Adrenal gland (tissue), 19 donors: ENCODE measurements at places on chromosomes 1 and 21. TPM values are rescaled to one million over a fixed set of nuclear protein-coding genes. Genes with fewer than 3 reads are reported as not detected.

GRCh38 chr1:5493851-5494311, 498.3 kb downstream of the NPHP4 start:
- no peak for DNase-seq
- no peaks in the 10 kb centered on the region for H3K36me3 ChIP-seq
- no peaks in the 10 kb centered on the region for H3K4me1 ChIP-seq
- H3K27ac ChIP-seq = no peak overlapping the region
- H3K27me3 ChIP-seq = peaks cover 5% of the 10 kb centered on the region

DNA sequence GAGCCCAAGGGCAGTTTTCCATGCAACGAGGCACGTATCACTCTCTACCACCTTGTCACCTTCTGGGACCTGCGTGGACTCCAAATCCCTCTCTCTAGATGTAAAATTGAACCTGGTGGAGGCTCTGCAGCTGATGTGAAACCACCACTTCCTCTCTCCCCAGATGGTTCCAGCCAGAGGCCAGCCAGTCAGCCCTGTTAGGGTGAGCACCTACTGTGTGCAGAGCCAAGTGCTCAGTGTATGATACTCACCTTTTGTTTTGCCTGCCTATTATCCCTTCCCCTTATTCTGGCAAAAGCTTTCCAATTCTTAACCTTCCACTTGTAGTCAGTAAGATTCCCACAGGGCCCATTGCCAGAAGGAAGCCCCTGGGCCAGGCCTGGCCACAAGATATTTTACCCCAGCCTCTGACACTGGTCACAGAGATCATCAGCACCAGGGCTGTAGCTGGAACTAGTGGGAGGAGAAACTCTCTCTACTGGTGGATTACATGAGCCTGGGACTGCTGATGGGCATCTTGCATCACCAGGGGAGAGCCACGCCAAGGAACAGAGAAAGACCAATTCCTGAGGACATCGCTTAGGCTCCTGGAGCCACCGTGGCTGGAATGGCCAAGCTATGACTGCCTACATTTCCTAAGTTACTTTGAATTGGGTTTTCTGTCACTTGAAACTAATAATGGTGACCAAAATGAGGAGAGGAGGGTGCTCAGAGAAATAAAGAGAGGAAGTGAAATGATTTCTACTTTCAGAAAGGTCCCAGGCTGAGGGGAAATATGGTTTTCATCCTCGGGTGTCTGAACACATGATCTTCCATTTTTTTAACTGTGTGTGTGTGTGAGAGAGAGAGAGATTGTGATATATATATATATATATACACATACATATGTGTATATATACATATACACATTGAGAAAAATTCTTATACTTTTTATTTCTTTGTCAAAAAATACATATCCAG, 26.6 kb upstream of the RD3 start:
- no peak for DNase-seq
- no peak overlapping the region for H3K4me3 ChIP-seq
- H3K27me3 ChIP-seq = no peaks in the 10 kb centered on the region
- peaks cover 13% of the 10 kb centered on the region for H3K4me1 ChIP-seq
- H3K27ac ChIP-seq = no peak overlapping the region

The DAB1 gene
- 0.61 TPM for total RNA-seq

The TMEM51 gene
- 39.7 TPM for total RNA-seq

- no peaks in the 10 kb centered on the region for H3K27me3 ChIP-seq
- H3K27ac ChIP-seq = no peak overlapping the region
- no peak overlapping the region for H3K4me3 ChIP-seq
Observed at GRCh38 chr21:26246073-26246472, 75.5 kb upstream of the APP start.

The LCE3E gene
- total RNA-seq = not detected
